ENCODE measurements at places on chromosomes 2 and 18. TPM values are rescaled to one million over a fixed set of nuclear protein-coding genes. Genes with fewer than 3 reads are reported as not detected.

SLC8A1 gene
- total RNA-seq, result 30.5 TPM

DNA sequence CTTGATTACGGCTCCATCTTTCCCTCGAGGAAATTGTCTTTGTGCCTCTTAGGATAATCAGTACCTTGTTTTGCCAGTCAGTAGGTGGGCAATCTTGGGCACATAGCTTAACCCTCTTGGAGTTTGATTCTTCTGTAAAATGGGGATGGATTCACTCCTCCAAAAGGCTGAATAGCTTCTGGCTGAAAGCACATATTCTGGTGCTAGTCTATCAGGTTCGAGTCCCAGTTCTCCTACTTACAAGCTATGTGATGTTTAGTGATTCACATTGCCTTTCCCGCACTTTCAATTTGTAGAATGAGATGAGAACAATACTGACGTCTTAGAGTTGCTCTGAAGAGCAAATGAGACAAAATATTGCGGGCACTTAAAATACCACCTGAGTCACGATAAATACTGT lies 43.9 kb downstream of the ATIC start:
- DNase-seq, result no peak

SCYGR4 gene
- not detected for total RNA-seq

ONECUT2 gene
- 0.32 TPM for total RNA-seq

- DNase-seq, result peak; percentile 22
Measured at GRCh38 chr2:240799033-240799820, 20.8 kb downstream of the KIF1A start.

HTR2B gene
- total RNA-seq, result 5.1 TPM

DNMT3A gene
- 48.2 TPM for total RNA-seq

- DNase-seq, result no peak
Measured at GRCh38 chr2:230775737-230776136, 63.1 kb downstream of the CAB39 start.

DNA sequence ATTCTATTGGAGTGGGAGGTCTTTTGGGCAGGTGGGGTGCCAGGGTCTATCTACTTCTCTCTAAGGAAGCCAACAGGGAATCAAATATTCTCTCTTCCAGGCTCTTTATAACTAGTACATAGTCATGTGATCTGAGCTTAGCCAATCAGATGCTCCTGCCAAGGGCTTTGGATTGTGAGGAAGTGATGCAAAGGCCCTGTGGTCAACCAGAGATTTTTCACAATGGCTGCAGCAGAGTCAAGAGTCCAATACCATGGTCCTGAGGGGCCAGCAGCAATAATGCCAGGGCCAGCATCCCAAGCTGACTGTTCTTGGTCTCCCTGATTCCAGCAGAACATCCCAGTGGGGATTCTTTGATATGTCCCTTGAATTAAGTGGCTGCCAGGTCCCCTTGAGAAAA lies 8.4 kb upstream of the C2orf72 start:
- DNase-seq, result no peak

MAP3K19 gene
- total RNA-seq, result not detected

DNA sequence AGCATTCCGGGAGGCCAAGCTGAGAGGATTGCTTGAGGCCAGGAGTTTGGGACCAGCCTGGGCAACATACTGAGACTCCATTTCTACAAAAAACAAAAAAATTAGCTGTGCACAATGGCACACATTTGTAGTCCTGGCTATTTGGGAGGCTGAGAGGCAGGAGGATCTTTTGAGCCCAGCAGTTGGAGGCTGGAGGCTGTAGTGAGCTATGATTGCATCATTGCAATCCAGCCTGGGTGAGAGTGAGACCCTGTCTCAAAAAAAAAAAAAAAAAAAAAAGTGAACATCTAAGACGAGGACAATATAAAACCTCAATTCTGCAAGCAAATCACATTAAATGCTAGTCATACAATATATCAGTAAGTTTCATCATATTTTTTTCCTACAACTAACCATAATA lies 2.8 kb upstream of the HAT1 start:
- no peak for DNase-seq

DNA sequence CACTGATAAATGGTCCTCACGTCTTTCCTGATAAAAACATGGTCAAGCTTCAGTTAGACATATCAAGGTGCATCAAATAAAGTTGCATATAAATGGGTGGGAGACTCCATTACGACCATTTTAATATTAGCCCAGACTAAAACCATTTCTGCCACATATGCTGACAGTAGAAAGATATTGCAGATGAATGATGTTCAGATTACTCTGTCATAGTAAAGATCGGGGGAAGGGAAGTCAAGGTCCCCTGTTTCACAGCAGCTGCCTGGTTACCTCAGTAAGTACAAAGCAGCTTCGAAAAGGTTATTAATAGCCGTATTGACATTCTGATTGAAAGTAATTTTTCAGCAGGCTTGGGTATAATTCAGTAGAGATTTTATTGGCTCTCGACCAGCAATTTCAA lies 927.7 kb upstream of the CDH2 start:
- no peak for DNase-seq

- DNase-seq, result no peak
Measured at GRCh38 chr2:117737846-117738245, 76.6 kb upstream of the DDX18 start.
